Stimulated activated CD8-positive, alpha-beta memory T cell treated with anti-CD3 and anti-CD28 coated beads, Interleukin-2, amount 100 ng/mL, for 1 hour (primary cell): ENCODE measurements at places on chromosomes 7 and 10.

DNA sequence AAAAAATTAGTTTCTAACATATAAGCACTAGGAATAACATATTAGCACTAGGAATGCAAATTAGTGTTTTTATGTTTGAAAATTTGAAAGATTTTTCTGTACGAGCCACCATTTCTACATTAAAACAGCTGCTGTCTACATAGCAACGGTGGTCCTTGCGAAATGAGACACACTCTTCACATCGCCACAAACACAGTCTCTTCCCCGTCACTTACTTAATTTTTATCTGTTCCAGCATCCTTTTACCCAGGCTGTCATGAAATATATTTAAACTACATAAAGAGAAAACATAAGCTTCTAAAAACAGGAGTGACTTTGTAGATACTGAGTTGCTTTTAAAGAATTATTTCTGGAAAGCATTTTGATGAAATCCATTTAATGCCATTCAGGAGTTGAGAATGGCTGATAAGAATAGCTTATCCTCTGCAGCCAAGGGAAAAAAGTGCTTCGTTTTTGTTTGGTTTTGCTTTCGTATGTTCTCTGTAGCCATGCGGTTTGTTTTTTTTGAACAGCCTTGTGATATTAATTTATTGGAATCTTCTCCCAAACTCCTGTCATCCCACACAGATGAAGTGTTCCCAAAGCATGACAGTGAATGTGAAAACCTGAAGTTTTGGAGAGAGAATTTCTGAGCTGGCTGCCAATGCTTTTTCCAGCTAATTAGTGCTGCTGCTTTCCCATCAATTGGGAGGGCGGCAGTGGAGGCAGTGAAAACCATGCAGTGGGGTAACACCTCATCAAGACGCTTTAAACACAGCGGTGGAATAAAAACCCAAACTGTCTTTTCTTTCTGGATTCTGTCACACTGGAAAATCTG, 603.7 kb upstream of the ADARB2 start:
- no peak for DNase-seq

DNA sequence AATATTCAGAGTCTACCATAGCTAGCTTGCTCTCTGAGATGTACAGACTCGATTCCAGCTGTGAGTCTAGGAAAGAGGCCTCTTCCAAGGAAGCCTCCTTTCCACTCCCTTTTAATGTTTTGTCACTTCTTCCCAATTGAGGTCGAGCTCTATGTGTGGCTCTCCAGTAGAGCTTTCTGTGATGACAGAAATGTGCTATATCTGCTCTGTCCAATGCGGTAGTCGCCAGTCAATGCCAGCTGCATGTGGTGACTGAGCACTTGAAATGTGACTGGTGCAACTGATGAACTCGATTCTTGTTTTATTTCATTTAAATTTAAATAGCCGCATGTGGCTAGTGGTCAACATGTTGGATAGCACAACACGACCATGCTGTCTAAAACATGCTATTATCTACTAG, 387.0 kb upstream of the NRP1 start:
- DNase-seq: no peak

DNA sequence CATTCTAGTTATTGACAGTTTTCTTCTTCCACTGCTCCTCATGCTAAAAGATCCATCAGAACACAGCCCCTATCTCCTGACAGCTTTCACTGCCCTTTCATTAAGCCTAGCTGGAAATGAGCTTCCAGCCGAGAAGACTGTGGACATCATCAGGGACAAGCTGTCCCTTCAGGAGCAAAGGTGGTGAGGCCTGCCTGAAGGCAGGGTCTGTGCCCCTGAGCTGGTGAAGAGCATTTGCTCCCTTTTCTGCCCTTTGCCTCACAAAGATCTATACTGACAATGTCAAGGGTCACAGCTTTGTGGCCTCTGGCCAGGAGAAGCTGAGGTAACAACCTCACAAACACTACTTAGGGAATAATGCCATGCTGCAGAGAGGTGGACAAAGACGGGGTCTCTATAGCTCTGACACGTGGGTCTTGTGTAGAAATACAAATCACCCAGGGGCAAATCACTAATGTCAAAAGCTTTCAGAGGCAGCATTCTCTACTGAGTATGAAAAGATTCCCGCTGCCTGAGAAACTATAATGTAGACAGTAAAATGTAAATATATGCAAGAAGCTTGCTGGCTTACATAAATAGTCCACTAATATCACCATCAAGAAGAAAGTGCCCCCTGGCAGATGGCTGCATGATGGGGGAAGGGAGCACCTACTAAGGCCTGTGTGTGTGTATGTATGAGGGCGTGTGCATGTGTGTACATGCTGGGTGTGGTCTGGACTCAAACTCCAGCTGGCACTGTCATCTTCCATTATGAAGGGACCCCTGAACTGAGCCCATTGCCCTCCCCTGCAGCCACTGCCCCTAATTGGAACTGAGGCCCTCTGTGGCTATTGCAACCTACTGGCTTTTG, 55.8 kb downstream of the HBP1 start:
- no peak for DNase-seq

GRCh38 chr7:114922652-114923402, 933 bp downstream of the MDFIC start:
- peak; percentile 17 for DNase-seq

GRCh38 chr7:158283016-158283974, 304.3 kb downstream of the PTPRN2 start:
- DNase-seq: no peak

DNA sequence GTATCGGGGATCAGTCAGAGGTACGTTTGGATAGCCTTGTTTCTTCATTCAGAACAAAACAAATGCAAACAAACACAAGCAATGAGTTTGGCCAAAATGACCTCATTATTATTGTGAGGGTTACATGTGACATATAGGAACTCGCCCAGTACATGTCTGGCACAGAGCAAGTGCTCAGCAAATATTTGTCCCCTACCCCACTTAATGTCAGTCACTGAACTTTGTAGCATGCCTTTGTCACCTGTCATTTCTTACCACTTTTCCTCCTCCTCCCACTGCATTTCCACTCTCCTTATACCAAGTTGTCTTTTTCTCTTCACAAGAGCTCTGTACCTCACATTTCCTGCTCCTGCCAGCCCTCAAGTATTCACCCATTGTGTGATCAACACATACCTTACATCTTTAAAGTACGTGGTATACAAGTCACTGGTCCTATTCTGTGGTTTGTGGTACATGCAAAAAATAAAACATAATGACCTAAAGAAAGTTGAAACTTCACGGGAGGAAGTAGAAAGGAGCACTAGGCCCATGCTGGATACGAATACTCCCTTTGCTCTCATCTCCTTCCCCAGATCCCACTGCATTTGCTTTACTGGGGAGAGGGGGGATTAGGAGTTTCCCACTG, 236.0 kb downstream of the INHBA start:
- no peak for DNase-seq

DNA sequence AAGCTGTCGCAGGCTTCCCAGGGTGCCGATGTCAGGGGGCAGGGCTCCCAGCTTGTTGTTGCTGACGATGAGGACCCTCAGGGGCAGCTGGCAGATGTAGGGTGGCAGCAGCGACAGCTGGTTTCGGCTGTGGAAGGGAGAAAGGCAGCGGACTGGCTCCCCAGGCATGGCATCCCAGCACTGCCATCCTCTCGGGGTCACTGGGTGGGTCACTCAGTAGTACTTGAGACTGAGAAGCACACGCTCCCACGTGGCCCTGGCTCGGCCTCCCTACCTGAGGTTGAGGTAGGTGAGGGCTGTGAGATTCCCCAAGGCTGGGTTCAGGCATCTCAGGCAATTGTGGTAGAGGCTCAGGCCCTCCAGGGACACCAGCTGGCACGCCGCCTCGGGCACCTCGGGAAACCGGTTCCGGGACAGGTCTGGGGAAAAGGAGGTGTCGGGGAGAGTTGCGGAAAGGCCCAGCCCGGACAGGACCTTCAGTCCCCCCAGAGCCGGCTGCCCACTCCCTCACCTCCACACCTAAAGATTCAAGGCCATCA, 3.8 kb downstream of the LRCH4 start:
- no peak for DNase-seq

DNA sequence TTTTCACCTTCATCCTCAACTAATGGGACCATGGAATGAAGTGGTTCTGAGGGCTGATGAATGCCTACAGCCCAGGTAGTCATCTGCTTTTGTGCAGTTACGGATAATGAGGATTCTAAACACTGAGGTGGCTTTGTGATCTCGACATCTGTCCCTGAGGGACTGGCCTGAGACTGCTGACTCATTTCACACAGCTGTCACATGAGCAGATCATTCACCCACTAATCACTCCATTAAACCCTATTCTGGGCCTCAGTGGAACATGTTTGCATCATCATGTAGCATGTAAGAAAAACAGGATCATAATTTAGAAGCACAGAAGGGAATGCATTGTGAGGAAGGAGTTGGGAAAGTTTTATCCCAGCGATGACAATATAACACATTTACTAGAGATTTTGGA, 79.4 kb upstream of the FEZF1 start:
- DNase-seq: no peak

DNA sequence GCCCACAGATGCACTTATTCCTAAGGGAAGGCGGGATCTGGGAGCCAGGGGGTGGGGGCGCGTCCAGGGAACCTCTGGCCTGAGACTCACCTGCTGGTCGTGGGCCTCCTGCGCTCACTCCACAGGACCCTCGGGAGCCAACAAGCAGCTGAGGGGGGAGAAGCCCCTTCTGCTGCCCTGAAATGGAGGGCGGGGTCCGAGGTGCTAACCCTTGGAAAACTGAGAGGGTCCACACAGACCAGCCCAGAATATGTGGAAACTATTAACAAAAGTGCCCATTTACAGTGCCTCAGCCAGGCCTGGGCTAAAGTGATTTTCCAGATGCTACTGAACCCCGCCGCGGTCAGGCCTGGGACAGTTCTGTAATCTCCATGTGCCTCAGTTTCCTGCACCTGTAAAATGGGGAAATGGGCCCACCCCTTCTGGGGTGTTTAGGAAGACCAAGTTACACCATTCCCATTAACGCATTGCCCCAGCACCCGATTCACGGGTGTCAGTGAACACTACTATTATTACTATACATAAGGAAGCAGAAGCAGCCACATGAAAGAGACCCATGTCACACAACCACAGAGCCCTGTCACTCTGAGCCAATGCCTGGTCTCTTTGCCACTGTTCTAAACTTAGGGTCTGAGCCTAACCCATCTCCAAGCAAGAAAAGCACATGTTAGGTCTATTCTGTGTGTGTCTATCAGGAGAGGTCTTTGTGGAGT, 630 bp upstream of the VSTM4 start:
- DNase-seq: no peak

GRCh38 chr7:3117488-3118231, 74.0 kb upstream of the CARD11 start:
- DNase-seq: no peak

GRCh38 chr10:86556933-86557649, 35.5 kb upstream of the WAPL start:
- DNase-seq: no peak

DNA sequence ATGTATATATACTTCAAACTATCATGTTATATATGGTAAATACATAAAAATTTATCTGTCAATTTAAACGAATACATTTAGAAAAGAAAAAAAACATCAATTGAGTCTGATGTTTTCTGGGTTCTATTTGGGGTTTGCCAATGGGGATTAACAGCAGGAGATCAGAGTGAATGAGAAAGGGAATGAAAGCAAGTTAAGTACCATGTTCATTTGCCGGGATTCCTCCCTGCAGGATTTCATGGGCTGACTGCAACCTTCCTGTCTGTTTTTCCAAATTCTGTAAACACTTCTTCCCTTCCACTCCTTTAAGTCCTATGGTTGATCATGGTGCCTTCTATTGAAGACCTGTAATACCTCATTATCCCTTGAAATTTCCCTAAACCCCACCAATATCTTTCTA, 33.9 kb upstream of the SEMA3A start:
- DNase-seq: no peak

- DNase-seq: no peak
Observed at GRCh38 chr10:123475466-123475865, 190.7 kb upstream of the GPR26 start.

DNA sequence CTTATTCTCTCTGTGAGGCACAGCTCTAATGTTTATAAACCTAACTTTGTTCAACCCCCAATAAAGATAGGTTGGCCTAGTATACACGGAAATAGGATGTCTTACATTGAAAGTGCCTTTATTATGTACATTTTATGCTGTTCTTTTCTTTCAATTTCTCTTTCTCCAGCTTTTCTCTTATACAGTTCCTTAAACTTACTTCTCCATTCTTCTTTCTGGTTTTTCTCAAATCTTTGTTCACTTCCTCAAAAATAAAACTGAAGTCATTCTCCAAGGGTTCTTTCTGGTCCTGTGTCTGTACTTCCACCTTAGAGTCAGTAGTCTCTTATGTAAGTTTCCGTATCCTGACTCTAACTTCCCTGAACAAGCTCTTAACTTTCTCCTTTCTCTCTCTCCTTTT, 29.2 kb upstream of the NAMPT start:
- DNase-seq: no peak

DNA sequence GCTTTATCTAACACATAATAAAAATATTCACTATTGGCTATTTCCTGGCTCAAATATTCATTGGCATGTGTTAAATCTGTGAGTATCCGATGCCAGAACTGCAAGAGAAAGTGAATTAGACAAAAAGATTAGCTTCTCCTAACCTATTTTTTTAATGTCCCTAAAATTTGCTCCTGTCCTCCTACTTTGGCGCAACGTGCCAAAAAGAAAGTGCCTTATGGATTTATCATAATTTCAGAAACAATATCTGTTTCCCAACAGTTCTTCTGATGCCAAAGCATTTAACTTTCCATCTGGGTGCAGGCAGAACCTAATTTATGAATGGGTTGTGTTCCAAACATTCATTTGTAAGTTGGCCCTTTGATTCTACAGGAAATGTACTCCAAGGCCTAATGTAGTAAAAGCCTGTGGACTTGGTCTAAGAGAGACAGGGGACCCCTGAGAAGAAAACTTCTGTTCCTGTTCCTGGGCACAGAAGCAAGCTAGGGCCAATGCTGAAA, 15.4 kb downstream of the PIP4K2A start:
- no peak for DNase-seq

- DNase-seq: no peak
Observed at GRCh38 chr7:123658023-123658422, 2.4 kb downstream of the LMOD2 start.

DNA sequence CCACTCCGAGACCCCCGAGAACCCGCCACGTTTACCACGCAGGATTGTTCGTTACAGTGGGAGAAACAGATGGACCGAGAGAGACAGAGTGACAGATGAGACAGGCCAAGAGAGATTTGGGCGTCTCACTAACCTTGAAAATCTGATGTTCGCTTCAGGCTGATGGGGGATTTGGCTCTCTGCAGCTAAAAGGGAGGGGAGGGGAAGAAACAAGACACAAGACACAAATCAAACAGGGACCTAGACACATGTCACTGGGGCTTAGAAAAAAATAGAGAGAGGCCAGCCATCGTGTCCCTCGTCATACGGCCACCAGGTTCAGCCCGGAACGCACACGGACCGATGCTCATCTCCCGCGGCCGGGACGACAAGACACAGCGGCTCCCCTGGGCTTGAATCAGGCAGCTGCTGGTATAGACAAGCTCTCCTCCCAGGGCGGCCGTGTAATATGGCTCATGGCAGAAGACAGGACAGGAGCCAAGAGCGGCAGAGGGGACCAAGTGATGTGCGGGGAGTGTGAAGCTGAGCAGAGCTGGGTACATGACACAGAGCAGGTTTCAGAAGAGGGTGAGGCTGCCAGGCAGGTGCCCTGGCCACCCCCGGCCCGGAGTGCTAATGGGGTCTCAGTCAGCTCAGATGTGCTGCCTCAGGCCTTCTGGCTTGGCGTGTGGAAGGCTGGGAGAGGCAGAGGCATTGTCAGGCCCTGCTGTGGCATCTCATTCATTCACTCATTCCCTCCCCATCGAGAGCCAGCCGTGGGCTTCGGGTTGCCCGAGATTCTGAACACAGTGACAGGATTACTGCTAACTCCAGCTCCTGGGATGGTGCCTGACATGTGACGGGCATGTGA, 88.5 kb upstream of the GNA12 start:
- DNase-seq: no peak
